IPS-NIHi11 (cell line): ENCODE measurements at places on chromosomes 5 and 9.

- DNase-seq, result no peak
Measured at GRCh38 chr5:172973931-172974330, 9.6 kb upstream of the ATP6V0E1 start.

DNA sequence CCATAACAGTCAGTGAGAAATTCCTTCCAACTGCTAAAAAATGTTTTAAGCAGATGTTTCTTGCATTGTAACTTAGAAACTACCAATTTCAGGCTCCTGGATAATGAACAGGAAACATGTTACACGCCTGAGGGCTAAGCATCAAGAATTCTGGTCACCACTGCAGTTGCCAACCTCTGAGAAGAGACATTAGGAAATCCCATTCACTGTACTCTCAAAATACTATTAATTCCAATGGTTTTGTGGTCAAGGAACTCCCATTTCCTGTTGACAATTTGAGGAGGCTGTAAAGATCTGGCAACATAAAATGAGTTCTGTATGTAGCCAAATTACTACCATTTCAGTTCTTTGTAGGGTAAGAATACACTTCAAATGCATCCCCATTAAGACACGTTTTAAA is 456.0 kb upstream of the MEF2C start:
- DNase-seq, result no peak

GRCh38 chr5:140549237-140550144 is 2.0 kb downstream of the EIF4EBP3 start:
- no peak for DNase-seq

DNA sequence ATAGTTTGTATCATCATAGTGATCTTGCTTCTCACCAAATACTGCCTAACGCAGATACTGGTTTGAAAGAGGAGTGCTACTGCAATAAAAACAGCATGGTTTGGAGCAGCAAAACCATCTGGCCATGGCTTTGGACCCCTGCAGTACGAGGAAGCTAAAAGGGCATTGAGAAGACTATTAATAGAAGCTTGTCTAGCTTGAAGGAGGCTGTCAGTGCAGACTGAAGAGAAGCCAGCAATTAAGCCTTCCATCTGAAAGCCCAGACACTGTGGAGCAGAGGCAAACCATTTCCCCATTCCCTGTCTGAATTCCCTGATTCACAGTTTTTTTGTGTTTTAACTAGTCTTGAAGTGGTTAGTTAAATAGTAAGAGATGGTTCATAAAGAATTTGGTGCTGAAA is 281.6 kb downstream of the PTPRD start:
- no peak for DNase-seq

GRCh38 chr5:55154873-55155272 is 5.1 kb upstream of the GPX8 start:
- no peak for DNase-seq

DNA sequence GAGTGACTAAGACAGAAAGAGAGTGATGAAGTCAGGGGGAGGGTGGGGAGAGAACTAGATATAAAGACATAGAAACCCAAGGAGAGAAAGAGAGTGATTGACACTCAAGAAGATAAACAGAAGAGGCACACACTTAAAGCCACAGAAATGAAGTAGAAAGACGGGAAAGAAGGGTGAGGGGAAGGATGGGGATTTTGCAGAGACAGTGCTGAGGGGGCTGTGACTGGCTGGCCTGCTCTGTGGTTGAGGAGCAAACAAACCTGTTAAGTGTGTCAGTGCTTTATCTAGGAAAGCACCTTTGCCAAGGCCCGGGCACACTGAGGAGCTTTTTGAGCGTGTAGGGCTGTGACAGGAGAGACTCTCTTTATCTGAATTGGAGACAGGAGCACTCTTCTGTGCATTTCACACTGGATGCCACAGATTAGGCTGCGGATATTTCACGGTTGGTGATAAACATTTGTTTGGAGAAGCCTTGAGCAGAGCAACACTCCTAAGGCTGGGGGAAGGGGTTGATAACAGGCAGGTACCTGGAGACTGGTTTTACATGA is 109.1 kb downstream of the DOCK2 start:
- DNase-seq, result no peak

GRCh38 chr5:6686915-6687409 is 26.3 kb upstream of the TENT4A start:
- peak; percentile 76 for DNase-seq

- DNase-seq, result peak; percentile 23
Measured at GRCh38 chr5:181217111-181217802, 5.8 kb upstream of the TRIM41 start.

DNA sequence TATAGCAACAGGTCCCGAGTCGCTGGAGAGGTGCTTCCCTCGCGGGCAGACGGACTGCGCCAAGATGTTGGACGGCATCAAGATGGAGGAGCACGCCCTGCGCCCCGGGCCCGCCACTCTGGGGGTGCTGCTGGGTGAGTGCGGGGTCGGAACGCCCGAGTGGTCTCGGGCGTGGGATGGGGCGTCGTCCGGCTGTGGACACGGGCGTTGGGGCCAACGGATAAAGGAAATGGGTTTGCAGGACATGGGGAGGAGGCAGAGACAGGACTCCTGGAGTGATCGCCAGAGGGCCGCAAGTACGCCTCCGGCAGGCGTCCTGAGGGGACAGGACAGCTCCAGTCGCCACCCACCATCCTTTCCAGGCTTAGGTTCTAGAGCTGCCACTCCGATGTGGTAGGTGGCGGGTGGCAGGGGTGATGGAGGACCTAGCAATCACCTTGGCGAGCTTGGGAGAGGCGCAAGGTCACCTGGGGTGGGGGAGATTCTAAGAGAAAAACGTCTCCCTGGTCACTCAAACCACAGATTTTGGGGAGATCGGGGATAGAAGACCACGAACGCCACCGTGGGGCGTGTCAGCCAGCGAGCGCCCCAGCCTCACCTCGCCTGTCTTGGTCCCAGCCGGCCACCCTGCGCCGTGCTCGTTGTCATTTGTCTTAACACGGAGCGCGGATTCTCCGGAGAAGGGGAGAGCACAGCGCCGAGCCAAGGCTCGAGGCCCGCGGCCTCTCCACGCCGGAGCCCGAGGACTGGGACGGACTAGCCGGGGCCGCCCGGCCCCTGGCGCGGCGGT is 922 bp downstream of the LMX1B start:
- DNase-seq, result no peak

GRCh38 chr5:88876714-88877113 is 6.3 kb downstream of the MEF2C start:
- DNase-seq, result no peak

- DNase-seq, result no peak
Measured at GRCh38 chr5:172624083-172624995, 16.7 kb upstream of the NEURL1B start.
